ENCODE measurements at places on chromosomes 2 and 18. TPM values are rescaled to one million over a fixed set of nuclear protein-coding genes. Genes with fewer than 3 reads are reported as not detected.

The TUBA3E gene
- not detected for total RNA-seq

The LIMS4 gene
- total RNA-seq = 0.79 TPM

The ZSWIM2 gene
- not detected for total RNA-seq

The NAT8 gene
- total RNA-seq = not detected

The SOS1 gene
- total RNA-seq = 75.9 TPM

The OTOS gene
- not detected for total RNA-seq

The LAMA3 gene
- total RNA-seq = not detected

The CCDC68 gene
- total RNA-seq = not detected
